Inflammatory macrophage treated with lipopolysaccharide for 4 hours (primary cell): ENCODE measurements at places on chromosomes 13 and 19.

DNA sequence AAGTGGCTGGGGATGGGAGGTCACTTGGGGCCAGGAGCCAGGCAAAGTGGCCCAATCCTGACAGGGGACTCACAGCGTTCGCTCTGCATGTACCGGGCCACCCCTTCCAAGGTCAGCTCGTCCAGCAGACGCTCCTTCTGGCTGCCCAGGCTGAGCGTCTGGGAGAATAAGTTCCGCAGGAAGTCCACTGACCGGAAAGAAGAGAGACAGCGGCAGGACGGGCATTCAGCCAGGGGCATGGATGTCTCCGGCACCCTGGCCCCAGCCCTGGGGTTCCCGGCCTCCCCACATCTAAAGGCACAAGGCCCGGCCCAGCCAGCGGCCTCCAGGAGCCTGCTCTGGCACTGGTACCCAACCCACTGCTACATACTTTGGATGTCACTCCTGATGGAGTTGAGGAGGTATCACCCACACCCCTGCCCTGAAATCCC lies 6.1 kb downstream of the SIRT2 start:
- DNase-seq, result no peak

DNA sequence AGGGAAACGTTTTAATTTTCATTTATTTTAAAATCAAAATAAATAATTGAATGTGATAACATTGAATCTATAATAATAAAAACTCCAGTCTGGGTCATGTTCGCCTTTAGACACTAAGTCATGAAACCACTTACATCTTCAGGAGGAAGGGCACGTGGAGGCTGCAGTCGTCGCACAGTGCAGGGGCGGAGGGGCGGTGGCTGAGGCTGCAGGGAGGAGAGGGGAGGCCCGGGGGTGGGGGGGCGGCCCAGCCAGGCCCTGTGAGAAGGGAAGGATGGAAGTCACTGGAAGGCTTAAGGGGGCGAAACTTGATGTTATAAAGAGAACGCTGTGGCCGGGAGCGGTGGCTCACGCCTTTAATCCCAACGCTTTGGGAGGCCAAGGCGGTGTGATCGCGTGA lies 14.9 kb upstream of the LATS2 start:
- no peak for DNase-seq

DNA sequence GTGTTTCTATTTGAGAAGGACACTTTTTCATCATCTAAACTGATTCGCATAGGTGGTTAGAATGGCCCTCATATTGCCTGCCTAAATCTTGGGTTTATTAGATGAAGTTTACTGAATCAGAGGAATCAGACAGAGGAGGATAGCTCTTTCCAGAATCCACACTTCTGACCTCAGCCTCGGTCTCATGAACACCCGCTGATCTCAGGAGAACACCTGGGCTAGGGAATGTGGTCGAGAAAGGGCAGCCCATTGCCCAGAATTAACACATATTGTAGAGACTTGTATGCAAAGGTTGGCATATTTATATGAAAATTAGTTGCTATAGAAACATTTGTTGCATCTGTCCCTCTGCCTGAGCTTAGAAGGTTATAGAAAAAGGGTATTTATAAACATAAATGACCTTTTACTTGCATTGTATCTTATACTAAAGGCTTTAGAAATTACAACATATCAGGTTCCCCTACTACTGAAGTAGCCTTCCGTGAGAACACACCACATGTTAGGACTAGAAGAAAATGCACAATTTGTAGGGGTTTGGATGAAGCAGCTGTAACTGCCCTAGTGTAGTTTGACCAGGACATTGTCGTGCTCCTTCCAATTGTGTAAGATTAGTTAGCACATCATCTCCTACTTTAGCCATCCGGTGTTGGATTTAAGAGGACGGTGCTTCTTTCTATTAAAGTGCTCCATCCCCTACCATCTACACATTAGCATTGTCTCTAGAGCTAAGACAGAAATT lies 103.8 kb downstream of the TNFRSF19 start:
- DNase-seq, result no peak

GRCh38 chr13:65468628-65469027 lies 1761.5 kb downstream of the PCDH9 start:
- DNase-seq, result no peak

DNA sequence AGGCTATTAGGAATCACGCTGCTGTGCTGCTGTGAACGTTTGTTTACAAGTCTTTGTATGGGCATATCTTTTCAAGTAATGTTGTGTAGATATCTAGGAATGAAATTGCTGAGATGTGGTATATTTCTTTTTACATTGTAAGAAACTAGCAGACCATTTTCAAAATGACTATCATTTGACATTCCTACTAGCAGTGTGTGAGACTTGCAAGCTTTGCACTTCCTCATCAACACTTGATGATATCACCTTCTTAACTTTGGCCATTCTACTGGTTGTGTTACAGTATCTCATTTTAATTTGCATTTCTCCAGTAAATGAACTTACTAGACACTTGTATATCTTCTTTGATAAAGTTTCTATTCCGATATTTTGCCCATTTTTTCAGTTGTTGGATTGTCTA lies 12.1 kb downstream of the METTL21C start:
- no peak for DNase-seq

DNA sequence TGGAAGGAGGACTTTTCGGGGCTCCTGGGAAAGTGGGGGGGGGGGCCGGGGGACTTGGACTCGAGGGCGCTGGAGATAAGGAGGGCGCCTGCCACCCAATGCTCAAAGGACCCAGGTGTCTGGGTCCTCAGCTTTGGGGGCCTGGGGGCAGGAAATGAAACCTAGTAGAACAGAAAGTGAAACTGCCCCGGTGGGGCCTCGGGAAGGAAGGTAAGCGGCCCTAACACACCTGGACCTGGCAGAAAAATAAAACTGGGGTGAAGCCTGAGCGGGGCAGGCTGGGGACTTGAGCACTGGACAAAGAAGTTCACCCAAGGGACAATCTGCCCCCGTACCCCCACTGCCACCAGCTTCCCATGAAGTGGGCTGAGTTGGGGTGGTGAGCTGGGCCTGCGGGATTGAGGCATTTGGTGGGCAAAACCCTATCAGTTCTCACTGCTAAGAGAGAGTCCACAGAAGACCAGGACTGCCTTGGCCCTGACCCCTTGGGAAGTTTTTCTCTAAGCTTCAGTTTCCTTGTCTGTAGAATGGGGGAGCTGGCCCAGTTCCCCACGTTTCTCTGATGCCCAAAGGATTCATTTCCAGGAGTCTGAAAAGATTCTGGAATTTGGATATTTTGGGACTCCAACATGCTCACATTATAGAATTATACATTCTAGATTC lies 2.3 kb downstream of the PRKD2 start:
- no peak for DNase-seq

GRCh38 chr13:21079761-21080592 lies 18.6 kb upstream of the LATS2 start:
- peak; percentile 66 for DNase-seq

- DNase-seq, result no peak
Measured at GRCh38 chr13:99266827-99267226, 8.6 kb upstream of the GPR18 start.

DNA sequence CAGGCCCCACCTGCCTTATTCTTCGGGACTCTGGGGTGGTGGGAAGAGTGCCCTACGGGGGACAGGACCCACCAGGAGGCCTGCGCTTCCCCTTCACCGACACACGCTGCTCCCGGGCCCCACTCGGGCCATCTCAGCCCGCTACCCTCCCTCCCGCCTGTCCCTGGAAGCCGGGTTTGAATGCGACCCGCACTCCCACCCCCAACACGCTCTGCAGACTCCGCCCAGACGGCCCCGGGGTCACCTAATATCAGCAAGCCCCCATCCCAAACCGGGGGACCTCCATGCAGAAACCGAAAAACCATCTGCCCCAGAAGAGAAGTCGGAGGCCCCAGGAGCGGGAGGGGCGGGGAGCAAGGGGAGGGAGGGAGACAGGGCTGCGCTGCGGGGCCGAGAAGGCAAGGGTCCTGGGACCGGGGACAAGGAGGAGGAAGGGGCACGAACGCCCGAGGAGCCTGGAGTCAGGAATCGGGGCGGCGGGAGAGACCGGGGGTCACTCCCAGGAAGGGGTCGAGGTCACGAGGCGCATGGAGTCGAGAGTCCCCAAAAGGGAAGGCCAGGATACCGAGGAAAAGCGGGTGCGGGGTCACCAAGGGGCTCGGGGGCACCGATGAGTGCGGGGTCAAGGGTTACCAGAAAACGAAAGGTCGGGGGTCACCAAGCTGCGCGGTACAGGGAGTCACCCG lies 766 bp downstream of the SBNO2 start:
- DNase-seq, result no peak

DNA sequence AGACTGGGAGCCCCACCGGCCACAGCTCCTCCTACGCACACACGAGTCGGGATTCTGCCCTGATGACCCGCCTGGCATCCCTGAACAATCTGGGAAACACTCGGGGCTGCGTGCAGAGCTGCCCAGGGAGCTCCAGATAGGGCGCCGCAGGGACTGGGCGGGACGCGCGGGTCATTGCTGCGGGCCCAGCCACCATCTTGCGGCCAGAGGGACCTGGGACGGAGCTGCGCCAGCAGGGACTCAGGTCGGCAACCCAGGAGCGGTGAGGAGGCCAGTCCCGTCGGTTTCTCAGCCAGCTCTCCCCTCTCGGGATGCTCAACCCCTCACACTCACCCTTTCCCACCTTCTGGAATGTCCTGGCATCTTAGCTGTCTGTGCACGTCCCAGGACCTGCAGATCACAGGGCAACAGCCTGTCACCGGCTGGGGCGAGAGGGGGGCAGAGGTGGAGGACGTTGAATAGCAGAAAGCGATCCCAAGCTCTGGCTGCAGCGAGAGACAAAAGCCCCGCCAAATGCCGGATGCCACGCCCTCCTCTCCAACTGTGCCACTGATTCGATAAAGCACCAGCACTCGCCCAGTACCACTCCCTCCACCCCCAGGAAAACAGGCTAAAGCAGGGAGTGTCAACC lies 20.4 kb upstream of the ZNF91 start:
- no peak for DNase-seq

- DNase-seq, result peak; percentile 96
Measured at GRCh38 chr19:18392417-18392816, 5.0 kb downstream of the LRRC25 start.

GRCh38 chr13:75875450-75875849 lies 239.3 kb downstream of the LMO7 start:
- no peak for DNase-seq

DNA sequence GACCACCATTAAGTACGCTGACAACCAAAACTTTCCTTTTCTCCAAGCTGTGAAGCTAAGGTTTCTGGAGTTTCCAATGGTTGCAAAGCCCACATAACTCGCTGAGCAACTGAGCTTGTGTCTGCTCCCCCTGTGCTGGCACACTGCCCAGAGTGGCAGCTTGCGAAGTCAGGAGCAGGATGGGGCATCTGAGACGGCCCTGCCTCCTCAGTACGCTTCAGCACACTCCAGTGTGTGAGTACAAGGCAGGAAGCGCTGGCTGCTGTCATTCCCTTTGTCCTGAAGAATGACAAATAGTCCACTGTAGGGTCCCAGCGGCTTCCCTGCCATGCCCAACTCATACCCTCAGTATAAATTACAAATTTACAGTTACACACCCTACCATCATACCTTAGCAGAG lies 51.5 kb downstream of the SKA3 start:
- no peak for DNase-seq

GRCh38 chr19:1261798-1262622 lies 7.1 kb upstream of the CIRBP start:
- no peak for DNase-seq

DNA sequence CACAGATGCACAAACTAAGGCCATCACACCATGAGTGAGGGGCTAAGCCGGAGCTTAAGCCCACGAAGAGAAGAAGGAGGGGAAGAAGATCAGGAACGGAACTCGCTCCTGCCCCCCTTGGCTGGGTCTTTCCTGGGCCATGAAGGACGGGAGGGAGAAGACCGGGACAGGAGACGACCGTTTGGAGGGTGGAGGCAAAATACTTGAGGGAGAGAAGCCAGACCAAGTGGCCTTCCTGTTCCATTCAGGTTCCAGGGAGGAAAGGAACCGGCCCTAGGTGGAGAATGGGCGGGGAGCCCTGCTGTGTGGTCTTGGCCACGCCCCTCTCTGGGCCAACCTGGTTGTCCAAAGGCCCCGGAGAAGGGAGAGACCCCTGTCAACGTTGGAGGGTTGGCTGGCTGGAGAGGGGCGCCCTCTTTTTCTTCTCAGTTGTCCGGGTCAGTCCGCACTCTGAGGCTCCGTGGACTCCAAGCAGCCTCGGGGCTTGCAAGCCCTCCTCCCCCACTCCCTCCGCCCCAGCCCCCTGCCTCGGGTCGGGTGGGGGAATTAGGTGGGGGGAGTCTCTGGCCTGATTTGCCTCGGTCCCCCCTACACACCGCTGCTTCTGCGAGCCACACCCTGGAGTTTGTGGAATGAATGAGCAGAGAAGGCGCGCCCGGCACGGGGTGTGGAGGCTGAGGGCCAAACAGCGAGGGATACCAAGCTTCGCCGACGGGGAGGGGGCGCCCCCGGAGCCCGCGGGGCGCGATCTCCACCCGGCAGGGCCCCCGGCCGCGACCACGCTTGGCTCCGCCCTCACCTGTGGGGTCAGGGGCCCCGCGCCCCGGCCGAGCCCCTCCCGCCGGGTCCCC lies 757 bp downstream of the FBN3 start:
- no peak for DNase-seq

GRCh38 chr13:80668452-80668851 lies 327.5 kb upstream of the SPRY2 start:
- no peak for DNase-seq

GRCh38 chr13:42274386-42275097 lies 2.6 kb downstream of the AKAP11 start:
- no peak for DNase-seq

DNA sequence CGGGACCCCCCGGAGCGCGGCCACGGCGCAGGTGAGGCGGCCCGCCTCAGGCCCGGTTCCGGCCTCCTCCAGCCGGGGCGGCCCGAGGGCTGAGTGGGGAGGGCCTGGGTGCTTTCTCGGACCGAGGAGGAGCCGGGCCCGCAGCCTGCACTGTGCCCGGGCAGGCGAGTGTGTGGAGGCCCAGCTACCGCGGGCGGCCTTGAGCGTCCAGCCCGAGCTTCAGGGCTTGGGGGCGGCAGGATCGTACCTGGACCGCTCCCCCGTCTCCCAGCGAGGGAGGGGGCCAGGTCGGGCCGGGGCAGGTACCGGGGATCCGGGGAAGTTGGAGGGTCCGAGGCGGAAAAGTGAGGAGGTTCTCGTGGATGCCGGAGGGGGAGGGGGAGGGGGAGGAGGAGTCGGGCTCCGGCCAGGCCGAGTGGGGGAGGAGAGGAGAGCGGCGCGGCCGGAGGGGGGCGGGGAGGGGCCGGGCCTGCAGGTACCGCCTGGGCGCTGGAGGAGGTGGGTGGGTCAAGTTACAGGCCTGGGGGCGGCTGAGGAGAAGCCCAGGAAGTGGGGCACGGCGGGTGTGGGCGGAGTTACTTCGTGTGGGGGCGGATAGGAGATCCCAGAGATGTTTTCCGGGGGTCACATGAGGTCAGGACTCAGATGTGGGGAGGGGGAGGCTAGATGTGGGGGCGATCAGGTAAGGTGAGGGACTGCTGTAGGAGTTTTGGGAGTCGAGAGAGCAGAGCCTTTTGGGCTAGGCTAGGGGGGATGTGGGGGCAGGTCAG lies 545 bp downstream of the NACC1 start:
- DNase-seq, result no peak

DNA sequence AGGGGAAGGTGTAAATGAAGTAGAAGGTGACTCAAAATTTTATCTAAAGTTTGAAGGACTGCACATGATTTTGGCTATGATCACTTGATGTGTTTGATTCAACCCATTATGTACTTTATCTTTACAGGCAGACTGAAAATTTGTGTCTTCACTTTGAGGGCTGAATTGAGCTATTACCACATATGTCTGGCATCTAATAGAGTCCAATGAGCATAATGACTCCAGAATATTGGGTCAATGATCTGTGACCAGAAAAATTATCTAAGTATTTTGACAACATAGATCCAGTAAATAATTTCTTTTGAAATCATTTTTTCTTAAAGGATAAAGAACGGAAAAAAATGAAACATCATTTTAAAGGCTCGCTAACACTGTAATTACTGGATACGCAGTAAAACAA lies 2810.0 kb downstream of the PCDH9 start:
- DNase-seq, result no peak

- DNase-seq, result peak; percentile 52
Measured at GRCh38 chr13:40637643-40638042, 28.8 kb downstream of the FOXO1 start.
